ENCODE measurements at places on chromosomes 11 and 22.
A peak's percentile ranks its signal among the peaks of the same experiment; 100 is the strongest.

- no peak for DNase-seq
Measured at GRCh38 chr11:123457187-123457770, 27.2 kb downstream of the GRAMD1B start.

DNA sequence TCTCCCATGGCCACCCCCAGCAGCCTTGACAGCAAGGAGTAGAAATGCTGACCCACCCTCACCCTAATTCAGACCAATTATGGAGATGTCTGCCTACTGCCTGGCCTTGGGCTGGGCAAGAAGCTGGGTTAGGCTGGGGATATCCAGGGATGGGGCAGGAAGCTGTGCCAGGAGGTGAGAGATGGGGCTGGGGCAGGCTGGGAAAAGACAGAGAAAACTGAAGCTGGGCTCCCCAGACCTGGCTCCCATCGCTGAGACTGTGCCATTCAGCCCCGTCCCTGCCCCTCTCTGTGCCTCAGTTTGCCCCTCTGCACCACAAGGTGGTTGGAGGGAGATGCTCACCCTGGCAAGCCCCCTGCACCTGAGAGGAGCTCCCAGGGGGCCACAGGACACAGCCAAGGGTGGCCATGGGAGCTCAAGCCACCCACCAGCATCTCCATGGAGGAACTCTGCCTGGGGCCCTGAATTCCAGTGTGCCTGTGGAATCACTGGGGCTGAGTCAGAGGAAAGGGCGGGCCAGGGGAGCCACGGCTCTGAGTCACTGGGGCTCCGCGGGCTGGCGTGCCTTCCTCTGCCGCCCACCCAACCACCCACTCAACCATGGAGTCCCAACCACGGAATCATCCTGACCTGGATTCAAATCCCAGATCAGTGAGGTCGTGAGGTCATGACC is 6.0 kb upstream of the CARD10 start:
- no peak for DNase-seq

GRCh38 chr11:20672575-20672974 is 3.2 kb downstream of the NELL1 start:
- DNase-seq = no peak

DNA sequence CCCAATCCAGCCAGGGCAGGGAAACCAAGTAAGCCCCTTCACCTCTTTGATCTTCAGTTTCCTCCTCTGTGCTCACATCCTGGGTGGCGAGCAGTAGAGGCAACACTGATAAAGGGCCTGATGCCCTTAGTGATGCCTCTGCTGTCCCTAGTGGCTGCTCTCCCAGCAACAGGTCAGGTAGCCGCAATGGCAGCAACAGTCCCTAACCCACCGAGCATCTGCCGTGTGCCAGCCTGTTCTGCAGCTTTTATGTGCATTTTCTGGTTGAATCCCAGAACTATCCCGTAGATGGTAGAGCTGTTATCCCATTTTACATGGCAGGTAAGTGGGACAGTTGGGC is 5.2 kb downstream of the SCYL1 start:
- DNase-seq = no peak

DNA sequence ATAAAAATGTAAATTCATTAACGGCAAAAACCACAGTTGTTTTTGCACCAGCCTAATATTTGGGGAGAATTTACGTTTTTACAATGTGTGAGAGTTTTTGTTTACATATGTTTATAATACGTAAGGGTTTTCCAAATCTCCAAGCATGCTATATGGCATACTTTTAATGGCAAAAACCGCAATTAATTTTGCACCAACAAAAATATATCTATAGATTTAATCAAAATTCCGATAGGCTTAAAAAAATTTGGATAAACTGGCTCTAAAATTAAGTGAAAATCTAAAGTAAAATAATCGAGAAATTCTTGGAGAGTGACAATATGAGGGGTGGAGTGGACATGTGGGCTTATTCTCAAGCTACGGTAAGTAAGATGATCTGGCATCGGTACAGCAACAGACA is 22.8 kb downstream of the KRTAP5-6 start:
- DNase-seq = no peak

- no peak for DNase-seq
Measured at GRCh38 chr11:131544591-131544990, 174.2 kb downstream of the NTM start.

- no peak for DNase-seq
Measured at GRCh38 chr11:132632641-132633124, 899.6 kb downstream of the OPCML start.

DNA sequence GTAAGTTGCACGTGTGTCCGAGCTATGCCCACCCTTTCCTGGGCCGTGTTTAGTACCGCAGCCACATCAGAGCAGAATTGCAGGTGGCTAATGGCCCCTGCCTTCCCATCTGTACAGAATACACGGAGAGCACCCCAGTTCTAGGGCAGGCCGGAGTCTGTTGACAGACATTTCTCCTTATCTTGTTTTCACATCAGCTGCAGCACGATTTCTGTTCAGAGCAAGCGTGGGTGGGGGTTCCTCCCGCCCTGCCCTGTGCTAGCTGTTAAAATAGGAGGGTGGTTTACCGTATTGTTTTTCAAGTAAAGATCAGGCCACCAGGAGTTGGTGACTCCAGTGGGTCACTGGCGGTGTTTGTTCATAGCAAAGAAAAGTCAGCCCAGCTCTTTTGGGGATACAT is 41.1 kb downstream of the UBASH3B start:
- DNase-seq = no peak

- no peak for DNase-seq
Measured at GRCh38 chr11:6345366-6345765, 25.1 kb upstream of the CAVIN3 start.

GRCh38 chr11:18384157-18384641 is 10.2 kb upstream of the LDHA start:
- peak; percentile 69 for DNase-seq

- DNase-seq = no peak
Measured at GRCh38 chr11:6991227-6991626, 28.9 kb downstream of the ZNF214 start.

DNA sequence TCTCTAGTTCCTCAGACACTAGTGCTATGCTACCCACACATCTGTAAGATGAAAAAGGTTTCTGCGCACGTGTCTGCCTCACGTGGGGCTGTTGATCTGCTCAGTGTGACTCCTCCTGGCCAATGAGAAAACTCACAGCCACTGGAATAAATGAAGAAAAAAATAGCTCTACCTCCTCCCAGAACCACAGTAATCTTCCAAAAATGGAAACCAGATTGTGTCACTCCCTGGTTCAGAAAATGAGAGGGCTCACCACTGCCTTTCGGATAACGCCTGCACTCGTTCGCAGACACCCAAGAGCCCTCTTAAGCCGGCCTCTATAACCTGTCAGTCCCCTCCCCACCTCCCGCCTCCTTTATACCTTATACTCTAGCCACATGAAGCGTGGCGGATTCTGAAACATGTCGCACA is 5.1 kb downstream of the APBB1 start:
- no peak for DNase-seq

- no peak for DNase-seq
Measured at GRCh38 chr11:9716275-9717039, 52.6 kb downstream of the SWAP70 start.

DNA sequence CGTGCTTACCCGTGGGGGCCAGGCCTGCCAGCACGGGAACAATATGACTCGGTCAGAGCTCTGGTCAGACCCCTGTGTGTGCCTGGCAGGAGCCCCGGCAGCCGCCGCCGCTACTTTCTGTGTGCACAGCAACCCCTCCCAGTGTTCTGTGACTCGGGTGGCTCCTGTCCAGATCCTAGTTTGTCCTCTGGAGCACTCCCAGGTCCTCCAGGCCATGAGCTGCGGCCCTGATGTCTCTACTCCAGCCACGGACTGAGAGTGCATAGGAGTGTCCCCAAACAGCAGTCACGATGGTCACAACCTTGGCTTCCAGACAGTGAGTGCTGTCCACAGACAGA is 3.2 kb downstream of the NDUFS8 start:
- DNase-seq = no peak

GRCh38 chr22:40597526-40598430 is 38.7 kb downstream of the MRTFA start:
- no peak for DNase-seq

GRCh38 chr22:42368379-42369249 is 63.6 kb downstream of the NFAM1 start:
- DNase-seq = peak; percentile 70

DNA sequence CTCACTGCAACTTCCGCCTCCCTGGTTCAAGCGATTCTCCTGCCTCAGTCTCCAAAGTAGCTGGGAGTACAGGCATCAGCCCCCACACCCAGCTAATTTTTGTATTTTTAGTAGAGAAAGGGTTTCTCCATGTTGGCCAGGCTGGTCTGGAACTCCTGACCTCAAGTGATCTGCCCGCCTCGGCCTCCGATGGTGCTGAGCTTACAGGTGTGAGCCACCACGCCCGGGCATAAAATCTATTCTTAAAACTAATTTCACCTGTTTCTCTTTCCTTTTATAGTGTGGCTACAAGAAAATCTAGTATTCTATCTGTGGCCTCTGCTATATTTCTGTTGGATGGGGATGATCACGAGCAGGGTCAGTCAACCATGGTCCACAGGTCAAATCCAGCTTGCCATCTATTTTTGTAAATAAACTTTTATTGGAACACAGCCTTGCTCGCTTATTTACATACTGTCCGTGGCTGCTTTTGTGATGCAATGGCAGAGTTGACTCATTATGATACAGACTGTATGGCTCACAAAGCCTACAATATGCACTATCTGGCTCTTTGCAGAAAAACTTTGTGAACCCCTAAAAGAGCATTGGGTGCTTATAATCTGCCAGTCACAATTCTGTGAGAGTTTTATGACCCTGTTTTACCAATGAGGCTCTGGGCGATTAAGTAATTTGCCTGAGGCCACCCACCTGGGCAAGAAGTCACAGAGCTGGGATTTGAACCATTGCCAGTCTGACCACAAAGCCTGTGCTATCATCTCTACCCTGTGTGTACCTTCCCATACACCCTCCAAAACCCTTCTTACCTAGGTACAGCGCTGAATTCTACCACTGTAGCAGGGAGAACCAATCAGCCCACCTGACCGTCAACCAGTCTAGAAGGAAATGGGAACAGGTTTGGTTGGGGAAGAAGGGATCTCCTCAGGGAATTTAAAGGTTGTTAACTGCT is 28.3 kb downstream of the SLC1A2 start:
- no peak for DNase-seq

DNA sequence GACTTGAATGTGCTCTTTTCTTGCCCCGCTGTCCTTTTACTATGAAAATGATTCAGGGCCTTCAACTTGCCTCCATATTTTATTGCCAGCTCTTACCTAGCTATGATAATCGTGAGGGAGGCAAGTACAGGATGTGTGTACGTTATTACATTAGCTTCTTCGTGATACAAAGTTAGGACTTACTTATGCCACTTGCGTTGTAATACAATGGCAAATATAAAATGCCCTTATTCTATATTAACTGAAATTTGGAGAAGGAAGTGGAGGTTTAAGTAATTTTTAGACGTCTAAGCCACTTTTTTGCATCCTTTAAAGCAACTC is 10.8 kb upstream of the CCT8L2 start:
- no peak for DNase-seq
